Activated CD8-positive, alpha-beta T cell treated with anti-CD3 and anti-CD28 coated beads for 36 hours (primary cell): ENCODE measurements at places on chromosomes 3 and 15.

GRCh38 chr3:151983538-151983937 is 110.1 kb downstream of the SUCNR1 start:
- no peak for DNase-seq

DNA sequence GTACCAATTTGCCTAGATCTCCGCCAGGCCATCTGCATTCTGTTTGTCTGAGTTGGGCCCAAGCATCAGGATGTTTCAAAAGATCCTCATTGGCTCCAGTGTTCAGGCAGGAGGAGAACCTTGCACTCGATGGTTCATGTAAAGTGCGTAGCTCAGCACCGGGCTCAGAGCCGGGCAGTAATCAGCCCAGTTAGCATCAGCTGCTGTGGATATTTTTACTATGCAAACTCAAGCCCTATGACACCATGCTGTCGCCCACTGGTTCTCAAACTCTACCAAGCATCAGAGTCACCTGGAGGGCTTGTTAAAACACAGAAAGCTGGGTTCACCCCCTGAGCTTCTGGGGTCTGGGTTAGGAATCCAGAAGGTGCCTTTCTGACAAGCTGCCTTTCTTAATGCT is 310.8 kb downstream of the SHQ1 start:
- no peak for DNase-seq

DNA sequence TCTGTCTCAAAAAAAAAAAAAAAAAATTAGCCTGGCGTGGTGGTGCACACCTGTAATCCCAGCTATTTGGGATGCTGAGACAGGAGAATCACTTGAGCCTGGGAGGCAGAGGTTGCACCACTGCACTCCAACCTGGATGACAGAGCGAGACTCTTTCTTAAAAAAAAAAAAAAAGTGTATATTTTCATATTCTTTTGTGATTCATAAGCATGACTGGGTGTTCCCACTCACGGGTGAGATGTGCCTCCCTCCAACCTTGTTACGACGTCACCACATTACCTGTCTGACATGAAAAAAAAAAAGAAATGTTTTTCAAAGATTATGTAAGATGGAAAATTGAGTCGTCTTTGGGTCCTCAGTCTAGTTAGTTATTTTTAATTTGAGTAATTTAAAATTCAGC is 56.8 kb downstream of the TMEM41A start:
- no peak for DNase-seq

DNA sequence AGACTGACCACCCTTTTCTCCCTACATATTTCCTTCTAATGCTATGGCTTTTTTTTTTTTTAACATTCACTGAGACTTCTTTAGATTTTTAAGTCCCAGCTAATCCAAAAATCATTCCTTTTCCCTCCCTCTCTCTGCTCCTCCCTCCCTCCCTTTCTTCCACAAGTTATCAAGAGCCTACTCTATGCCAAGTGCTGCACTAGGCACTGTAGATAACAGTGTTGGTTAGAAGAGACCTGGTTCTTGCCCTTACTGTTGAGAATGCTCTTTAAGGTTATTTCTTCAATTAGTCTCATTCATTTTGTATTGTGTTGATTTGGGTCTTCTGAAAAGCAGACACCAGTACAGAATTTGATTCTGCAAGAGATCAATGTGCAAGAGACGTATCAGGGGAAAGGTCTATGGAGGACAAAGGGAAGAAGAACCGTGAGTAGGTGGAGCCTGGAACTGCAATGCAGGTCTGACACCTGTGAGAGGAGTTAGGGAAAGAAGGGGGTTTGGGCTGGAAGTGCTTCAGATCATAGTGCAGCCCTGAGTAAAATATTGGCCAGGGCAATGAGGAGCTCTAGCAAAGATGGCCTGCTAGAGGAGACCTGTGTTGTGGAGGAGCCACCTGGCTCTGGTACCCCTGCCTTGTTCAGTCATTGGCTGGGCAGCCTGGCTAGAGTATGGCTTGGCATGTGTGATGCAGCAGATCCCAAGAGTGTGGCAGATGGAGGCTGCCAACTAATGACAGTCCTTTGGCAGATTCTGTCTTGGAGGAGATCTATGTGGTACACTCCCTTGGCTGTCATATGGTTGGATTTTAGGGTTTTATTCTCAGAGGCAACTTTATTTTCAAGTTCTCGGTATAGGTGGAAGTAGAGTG is 9.7 kb upstream of the PCOLCE2 start:
- no peak for DNase-seq

DNA sequence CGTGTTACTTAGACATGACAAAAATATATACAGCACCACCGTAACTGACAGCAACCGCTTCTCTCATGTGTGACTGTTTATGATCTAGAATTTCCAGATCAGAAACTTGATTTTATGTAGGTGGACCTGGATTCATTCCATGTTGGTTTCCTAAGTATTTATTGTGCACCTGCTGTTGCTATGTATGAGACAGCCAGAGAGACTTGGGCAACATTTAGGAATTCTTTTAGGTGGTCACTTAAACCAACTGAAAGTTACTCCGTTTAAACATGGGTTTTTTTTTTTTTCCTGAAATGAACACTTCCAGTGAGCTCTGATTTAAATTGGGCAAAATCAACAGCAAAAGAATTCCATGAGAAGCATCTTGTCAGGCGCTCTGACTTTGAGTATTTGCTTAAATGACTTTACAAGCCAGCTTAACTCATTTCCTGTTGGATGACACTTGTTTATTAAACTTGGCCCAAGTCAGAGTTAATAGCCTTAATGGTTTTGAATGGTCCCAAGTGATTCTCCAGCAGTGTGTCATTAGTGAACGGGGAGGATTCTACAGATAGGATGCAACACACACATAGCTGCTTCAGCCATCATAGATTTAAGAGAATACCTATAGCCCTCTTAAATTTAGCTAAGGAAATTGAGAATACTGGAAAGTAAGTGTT is 31.8 kb downstream of the MITF start:
- no peak for DNase-seq

DNA sequence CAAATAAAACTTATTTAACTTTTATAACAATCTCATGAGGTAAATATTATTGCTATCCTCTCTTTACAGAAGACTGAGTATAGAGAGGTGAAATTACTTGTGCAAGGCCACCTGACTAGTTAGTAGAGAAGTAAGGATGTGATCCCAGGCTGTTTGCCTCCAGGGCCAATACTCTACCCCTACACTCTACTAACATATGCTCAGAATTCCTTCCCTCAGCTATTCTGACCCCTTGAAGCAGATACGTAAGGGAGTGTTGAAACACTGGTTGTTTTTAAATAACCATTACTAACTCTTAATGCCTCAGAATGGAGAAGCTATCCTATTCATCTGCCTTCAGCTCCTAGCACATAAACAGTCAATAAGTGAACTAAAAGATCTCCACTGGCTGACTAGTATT is 24.1 kb downstream of the CSTA start:
- no peak for DNase-seq

DNA sequence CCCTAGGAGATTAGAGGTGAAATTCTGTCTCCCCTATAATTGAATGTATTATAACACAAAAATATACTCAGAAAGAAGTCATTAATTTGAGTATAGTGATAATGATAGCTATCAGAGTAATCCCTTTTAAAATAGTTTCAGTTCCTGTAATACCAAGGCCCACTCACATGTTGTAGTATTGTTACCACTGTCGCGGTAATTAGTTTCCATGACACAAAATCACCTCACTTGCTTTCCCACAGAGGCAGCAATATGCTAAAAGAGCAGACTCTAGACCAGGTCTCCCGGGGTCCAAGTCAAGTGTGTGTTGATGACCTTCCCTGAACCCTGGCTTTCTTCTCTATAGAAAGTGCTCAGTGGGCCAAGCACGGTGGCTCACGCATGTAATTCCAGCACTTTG is 39.5 kb upstream of the NSMCE3 start:
- DNase-seq = no peak

DNA sequence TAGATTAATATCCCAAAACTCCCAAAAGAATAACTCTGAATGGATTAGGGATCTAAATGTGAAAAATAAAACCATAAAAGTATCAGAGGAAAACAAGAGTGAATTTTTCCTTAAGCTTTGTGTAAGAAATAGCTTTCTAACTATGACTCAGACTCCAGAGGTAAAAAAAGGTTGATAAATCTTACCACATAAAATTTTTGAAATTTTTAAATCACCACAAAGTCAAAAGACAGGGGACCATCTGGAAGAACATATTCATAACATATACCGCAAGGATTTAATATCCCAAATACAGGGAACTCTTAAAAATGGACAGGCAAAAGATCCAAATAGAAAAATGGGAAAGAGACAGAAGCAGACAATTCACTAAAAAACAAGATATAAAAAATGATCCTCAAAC is 145.0 kb downstream of the ARNT2 start:
- no peak for DNase-seq
